Placental epithelial cell (primary cell): ENCODE measurements at places on chromosomes 2 and 18. TPM values are rescaled to one million over a fixed set of nuclear protein-coding genes. Genes with fewer than 3 reads are reported as not detected.

The TSPYL6 gene
- total RNA-seq, result not detected in 2 replicates

The CHRNA1 gene
- not detected in 2 replicates for total RNA-seq

The CNGA3 gene
- total RNA-seq, result under 0.01 TPM in 1 of 2 replicates, not detected in the other

The KIF1A gene
- under 0.01 TPM in 1 of 2 replicates, not detected in the other for total RNA-seq

The ZAP70 gene
- total RNA-seq, result 0.11 TPM in 1 of 2 replicates, not detected in the other

The CLEC4F gene
- total RNA-seq, result not detected in 2 replicates

The DSC3 gene
- total RNA-seq, result 344 and 521 TPM in 2 replicates

The CFAP221 gene
- not detected in 2 replicates for total RNA-seq

The C1GALT1C1L gene
- 1.2 and 1.3 TPM in 2 replicates for total RNA-seq

The AFF3 gene
- not detected in 2 replicates for total RNA-seq

The RIT2 gene
- total RNA-seq, result not detected in 2 replicates

The SLC9A2 gene
- under 0.01 TPM in 2 replicates for total RNA-seq

The LIMS4 gene
- total RNA-seq, result 4.0 TPM in 1 of 2 replicates, not detected in the other
